Stimulated activated CD4-positive, alpha-beta T cell treated with anti-CD3 and anti-CD28 coated beads, Interleukin-4, amount 100 ng/mL, for 48 hours (primary cell): ENCODE measurements at places on chromosomes 7 and 10.
A peak's percentile ranks its signal among the peaks of the same experiment; 100 is the strongest.

- peak; percentile 71 for DNase-seq
Measured at GRCh38 chr10:61882621-61883370, 18.7 kb upstream of the ARID5B start.

GRCh38 chr10:100353770-100354485, 6.9 kb downstream of the SCD start:
- DNase-seq = no peak

DNA sequence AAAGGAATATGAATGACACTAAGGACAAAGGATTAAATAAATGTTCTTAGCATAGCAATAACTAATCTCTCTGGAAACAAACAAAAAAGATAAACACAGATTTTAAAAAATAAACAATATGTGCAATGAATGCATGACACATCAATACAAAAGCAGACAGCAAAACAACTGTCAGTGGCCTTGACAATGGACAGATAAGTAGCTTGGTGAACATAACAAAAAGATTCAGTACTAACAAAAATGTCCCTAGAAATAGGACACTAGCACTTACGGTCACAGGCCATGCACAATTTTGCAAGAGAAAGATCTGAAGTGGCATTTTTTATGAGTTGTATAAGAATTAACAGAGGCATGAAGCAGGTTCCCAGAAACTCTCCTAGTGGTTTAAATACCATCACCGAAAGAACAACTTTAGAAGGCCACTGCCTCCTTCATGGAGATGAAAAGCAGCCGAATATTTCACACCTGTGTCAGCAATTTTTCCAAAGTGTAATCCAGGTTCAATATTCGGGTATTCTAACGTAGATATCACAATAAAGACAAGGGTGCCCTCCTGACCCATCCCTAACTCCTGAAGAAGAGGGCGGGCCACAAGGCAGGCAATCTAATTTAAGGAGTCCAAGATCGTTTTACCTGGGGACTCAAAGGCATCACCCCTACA, 231.3 kb upstream of the MKLN1 start:
- no peak for DNase-seq

GRCh38 chr10:75038335-75038734, 73.1 kb upstream of the SAMD8 start:
- no peak for DNase-seq

- no peak for DNase-seq
Measured at GRCh38 chr10:97886286-97886685, 36.6 kb downstream of the GOLGA7B start.

GRCh38 chr7:112336936-112337576, 113.2 kb upstream of the IFRD1 start:
- DNase-seq = no peak

GRCh38 chr10:60849217-60849616, 70.9 kb downstream of the CDK1 start:
- no peak for DNase-seq

DNA sequence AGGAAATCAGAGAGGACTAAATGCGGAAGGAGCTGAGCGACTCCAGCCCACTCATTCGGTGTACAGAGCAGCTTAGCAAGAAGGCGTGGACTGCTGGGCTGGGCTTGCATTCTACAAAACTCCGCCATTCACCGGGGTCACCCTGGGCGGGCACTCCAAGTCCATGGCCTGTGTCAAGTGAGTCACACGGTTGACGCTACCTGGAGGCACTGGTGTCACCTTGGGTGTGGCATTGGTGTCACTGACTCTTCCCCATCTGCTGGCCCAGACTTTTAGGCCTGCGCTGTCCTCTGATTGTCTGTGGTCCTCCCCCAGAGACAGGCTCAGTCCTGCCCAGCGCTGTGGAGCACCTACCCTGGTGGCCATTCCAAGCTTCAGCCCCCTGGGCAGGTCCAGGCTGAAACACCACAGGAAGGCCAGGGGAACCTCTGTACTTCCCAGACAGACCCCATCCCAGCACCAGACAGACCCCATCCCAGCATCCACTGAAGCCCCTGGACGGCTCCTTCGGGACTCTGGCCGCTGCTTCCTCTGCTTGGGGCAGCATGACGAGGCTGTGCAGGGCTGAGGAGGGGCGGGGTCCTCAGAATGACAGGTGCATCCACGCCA, 30.6 kb upstream of the CNPY1 start:
- DNase-seq = no peak

DNA sequence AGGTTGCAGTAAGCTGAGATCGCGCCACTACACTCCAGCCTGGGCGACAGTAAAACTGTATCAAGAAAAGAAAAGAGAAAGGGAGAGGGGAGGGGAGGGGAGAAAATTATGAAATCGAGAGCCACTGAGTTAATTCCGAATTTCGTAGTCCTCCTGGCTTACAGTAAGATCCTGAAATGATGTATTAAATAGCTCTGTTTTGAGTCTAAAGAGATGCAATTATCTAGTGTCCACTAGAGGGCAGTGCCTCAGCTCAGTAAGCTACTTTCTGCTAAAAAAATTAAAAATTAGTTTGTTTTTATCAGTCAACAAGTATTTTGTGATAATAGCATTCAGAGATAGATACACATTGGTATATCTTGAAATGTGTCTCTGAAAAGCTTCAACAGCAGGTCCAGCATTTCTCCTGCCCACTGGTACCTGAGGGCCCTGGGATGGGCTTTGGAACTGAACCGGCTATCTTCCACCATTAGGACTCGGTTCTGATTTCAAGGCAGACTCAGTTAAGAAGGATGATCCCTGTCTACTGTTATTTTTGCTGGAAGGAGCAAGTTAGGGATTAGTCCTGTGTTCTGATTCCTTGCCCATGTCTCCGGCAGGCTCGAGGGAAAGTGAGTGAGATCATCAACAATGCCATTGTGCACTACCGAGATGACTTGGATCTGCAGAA, 19.5 kb downstream of the TSPAN33 start:
- no peak for DNase-seq

DNA sequence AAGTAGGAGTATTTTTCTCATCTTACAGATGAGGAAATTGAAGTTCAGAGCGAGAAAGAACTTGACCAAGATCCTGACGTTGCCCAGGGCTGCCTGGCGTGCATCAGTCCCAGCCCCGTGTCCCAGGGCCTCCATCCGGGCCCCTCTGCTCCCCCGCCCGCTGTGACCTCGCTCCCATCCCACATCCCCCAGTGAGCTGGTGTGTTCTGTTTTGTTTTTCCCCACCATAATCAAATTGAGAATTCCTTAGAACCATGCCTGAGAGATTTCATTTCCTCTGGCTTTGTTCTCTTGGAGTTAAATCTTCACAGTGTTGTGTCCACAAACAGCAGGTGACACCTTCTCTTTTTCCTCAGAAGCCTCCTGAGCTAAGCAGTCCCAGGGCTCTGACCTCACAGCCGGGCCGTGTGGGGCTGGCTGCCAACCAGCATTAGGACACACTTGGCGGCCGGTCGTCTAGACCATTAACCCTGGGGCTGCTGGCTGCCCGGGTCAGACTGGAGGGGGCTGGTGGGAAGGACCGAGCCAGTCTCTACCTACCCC, 44.3 kb downstream of the PFKP start:
- DNase-seq = no peak

GRCh38 chr10:86524225-86524962, 2.8 kb upstream of the WAPL start:
- no peak for DNase-seq

GRCh38 chr7:33511778-33512177, 382.4 kb downstream of the BBS9 start:
- no peak for DNase-seq

- no peak for DNase-seq
Measured at GRCh38 chr7:93030605-93031225, 87.1 kb downstream of the SAMD9 start.

DNA sequence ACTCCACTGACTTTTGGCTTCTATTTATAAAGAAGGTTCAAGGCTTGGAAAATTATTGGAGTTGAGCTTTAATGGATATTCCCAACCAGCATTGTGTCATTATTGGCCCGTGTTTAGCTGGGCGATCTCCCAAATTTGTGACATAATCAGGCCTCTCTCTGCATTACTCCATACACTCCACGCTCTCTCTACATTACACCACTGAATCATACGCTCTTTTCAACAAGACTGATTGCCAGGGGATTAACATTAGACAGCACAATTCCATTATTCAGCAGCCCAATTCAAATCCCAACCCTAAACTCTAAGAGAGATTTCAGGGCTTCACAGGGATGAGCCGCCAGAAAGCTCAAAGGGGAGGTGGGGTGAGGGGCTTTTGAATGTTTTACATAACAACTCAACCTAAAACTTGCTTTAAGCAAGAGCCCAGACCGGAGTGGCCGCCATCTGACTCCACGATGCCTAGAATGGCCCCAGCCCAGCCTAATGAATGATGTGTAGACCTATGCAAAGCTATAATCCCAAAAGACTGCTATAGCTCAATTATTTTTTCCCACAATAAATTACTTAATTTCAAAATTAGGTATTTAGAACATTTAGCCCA, 61.8 kb downstream of the FGFR2 start:
- DNase-seq = no peak

DNA sequence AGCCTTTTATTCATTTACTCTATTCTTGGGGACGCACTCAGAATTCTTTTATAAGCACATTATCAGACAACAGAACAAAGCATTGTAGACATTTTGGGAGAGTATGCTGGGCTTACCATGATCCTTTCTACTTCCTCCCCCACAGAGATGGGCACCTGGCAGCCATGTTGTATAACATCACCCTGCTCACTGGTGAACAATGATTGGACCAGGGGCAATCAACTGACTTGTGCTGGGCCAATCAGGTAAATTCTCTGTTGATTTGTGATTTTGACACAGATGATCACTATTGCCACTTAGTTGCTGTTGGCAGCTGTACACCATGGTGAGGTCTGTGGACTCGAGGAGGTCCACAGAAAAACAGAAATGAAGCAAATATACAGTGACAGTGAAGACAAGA, 43.7 kb downstream of the WNT2 start:
- no peak for DNase-seq

DNA sequence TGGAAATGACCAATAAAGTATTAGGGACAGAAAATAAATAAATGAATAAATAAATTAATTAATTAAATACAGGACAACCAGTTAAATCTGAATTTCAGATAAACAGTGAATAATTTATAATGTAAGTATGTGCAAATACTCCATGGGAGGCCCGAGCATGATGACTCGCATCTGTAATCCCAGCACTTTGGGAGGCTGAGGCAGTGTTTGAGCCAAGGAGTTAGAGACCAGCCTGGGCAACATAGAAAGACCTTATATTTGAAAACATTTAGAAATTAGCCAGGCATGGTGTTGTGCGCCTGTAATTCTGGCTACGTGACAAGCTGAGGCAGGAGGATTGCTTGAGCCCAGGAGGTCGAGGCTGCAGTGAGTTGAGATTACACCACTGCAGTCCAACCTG, 123.7 kb downstream of the CUL2 start:
- no peak for DNase-seq

GRCh38 chr10:33151344-33151864, 183.1 kb downstream of the NRP1 start:
- DNase-seq = no peak

GRCh38 chr7:77501192-77501515, 35.9 kb upstream of the PTPN12 start:
- DNase-seq = no peak

GRCh38 chr7:26534649-26535482, 243.2 kb downstream of the SNX10 start:
- no peak for DNase-seq

- DNase-seq = no peak
Measured at GRCh38 chr7:122463631-122464030, 159.1 kb upstream of the FEZF1 start.

DNA sequence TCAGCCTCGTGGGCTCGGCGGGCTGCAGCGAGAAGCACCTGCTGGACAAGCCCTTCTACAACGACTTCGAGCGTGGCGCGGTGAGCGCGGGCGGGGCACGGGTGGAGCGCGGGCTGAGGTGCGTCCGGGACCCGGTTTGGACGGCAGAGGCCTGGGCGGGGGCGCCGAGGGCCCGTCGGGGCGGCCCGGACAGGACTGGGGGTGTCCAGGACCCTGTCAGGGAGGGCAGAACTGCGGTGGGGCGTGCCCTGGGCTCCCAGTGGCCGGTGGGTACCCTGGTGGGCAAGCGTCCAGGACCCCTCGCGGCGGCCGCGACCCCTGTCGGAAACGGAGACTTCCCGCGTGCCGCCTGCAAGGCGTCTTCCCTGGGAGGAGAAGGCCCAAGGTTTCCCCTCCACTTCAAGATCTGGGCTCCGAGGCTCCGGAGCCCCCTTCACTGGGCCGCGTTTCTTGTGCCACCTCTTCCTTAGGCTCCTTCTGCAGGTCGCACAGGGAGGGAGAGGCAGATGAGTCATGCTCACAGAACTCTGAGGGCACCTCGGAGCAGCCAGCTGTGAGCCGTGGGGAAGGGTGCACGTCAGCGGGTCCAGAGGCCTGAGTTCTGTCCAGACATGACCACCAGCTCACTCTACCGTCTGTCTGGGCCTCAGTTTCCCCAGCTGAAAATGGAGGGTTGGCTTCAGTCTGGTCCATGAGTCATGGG, 485 bp downstream of the ALOX5 start:
- no peak for DNase-seq

- no peak for DNase-seq
Measured at GRCh38 chr10:73262105-73262730, 9.8 kb upstream of the MRPS16 start.

DNA sequence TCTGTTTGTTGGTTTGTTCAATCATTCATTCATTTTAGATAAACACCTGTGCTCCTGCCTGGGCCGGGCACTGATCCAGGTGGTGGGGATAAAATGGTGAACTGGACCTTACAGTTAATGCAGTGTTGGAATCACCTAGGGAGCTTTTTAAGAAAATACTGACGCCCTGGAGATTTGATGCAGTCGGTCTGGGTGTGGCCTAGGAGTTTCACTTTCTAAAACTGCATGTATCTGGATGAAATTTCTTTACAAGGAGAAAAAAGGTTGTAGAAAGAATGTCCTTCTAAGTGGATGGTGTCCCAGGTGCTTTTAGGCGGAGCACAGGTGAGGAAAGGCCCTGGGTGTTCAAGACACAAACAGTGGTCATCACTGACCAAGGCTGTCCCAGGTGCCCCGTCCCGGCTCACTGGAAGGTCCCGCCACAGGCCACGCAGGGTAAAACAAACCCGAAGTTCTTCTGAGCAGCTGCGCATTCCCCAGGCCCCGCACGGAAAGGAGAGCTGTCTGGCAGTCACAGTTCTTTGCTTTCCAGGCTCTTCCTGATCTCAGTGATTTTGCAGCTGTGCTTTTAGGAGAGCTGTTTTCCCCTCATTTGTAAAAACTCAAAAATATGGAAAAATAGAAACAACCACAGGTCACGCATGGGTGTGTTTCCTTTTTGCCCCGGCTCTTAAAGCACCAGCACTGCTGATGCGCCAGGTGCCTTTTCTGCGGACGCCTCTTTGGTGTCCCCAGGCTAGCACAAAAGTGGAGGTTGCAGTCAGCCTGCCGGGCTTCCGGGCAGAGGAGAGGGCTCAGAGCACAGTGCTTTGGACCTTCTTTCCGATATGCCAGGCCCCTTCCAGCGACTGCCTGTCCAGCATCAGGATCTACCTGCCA, 161.9 kb downstream of the GRK5 start:
- DNase-seq = no peak

DNA sequence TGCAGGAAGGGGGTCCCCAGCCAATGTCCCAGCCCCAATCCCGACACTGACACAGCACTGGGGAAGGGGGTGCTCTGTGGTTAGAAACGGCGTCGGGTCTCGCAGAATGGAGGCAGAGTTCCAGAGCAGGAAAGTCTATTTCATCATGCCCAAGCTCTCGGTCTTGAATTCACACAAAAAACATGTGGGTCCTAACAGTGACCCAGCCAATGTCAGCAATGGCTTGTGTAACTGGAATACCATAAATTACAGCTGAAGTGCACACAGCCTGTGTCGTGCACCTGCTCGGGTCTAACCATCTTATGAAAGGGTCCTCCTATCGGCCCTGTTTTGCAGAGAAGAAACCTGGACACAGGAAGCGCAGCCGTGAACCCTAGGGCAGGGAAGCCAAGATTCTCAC, 324.1 kb downstream of the ADARB2 start:
- DNase-seq = no peak

- no peak for DNase-seq
Measured at GRCh38 chr7:134946260-134946659, 40.0 kb upstream of the AGBL3 start.
